Suprapubic skin (tissue), 4 donors: ENCODE measurements at places on chromosomes 5 and 9. TPM values are rescaled to one million over a fixed set of nuclear protein-coding genes. Genes with fewer than 3 reads are reported as not detected.
A peak's percentile ranks its signal among the peaks of the same experiment; 100 is the strongest.

Gene STKLD1
- total RNA-seq: 4.2 TPM

Gene HSD17B3
- total RNA-seq: 1.2 TPM

Gene TEX48
- total RNA-seq: not detected

- DNase-seq: no peak
Observed at GRCh38 chr9:133427658-133428348, 5.6 kb downstream of the ADAMTS13 start.

Gene CDC20B
- not detected for total RNA-seq

DNA sequence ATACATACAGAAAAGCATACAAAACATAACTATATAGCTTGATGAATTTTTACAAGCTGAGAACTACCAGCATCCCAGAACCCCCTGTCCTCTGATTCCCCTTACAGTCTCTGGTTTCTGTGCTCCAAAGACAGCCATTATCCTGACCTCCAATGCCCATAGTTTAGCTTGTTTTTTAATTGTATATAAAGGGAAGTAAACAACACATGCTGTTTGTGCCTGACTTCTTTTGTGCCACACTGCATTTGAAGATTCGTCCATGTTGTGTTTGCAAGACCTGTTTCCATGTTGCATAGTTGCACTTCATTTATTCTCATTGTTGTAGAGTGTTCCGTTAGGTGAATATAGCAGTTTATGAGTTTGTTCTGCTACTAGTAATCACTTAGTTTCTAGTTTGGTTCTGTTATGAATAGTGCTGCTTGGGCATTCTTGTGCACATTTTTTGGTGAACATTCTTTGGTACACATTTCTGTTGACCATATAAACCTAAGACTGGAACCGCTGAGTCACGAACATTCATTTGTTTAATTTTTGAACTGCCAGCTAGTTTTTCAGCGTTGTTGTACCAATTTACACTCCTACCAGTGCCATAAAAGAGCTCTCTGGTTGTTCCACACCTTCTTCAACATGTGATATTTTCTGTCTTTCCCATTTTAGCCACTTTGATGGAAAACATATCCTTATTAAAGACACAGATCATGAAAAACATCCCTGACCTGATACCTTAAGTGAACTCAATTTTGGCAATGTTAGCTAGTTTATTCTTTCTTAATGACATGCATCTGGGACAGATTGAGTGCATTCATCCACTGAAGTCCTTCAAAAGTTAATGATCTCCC lies 78.1 kb upstream of the ANXA1 start:
- DNase-seq: no peak

DNA sequence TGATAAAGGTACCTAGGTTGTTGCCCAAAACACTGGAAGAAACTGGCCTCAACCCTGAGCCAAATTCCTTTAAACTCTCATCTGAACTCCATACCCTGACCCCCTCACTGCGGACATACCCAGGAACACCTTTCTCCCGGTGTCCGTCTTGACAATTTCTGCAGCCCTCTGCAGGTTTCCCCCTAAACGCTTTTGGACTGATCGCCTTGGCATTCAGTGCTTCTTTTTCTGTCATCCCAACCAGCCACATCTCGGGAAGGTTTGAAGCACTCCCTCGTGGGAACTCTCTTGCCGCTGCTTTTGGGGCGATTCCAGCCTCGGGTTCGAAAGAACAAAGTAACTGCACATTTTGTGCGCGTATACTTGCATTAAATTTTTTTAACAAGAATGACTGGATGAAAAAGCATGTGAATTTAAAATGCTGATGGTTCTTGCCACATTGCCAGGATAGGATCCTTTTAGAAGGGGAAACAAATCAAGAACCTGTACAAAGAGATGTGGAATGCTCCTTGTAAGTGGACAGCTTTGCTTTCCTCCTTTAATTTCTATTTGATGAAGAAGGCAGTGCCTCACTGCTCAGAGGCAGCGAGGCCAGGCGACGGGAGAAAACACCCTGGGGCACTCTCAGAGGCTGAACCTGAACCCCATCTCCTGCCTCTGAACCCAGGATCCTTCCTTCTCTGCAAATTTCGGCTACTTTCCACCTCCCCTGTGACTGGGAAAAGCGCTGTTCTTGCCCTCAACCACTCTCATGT lies 615 bp downstream of the PSMD5 start:
- DNase-seq: peak; percentile 66

GRCh38 chr5:139926797-139927503 lies 116.1 kb downstream of the NRG2 start:
- no peak for DNase-seq

DNA sequence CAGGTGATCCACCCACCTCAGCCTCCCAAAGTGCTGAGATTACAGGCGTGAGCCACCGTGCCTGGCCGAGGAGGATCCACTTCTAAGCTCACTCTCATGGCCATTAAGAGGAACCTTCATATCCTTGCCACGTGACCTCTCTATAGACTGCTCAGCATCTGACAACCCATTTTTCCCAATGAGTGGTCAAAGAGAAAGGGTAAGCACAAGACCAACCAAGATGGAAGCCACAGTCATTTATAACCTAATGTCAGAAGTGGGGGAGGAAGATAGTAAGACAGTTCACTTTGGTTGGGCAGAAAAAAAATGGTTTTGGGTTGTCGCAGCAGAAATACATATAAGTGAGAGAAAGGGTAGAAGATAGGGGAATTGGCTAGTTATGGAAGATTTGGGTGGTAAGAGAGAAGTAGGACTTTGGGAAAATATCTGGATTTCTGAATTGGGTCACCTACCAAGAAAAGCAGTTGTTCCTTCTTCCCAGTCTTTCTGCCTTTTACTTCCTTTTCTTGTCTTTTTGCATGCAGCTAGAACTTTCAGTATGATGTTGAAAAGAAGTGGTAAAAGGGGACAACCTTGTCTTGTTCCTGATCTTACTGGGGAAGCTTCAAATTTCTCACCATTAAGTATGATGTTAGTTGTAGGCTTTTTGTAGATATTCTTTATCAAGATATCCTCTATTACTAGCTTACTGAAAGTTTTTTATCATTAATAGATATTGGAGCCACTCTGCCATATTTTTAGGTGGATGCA lies 15.6 kb downstream of the SNX2 start:
- DNase-seq: no peak
